ENCODE measurements at places on chromosomes 3 and 15.
A peak's percentile ranks its signal among the peaks of the same experiment; 100 is the strongest.

DNA sequence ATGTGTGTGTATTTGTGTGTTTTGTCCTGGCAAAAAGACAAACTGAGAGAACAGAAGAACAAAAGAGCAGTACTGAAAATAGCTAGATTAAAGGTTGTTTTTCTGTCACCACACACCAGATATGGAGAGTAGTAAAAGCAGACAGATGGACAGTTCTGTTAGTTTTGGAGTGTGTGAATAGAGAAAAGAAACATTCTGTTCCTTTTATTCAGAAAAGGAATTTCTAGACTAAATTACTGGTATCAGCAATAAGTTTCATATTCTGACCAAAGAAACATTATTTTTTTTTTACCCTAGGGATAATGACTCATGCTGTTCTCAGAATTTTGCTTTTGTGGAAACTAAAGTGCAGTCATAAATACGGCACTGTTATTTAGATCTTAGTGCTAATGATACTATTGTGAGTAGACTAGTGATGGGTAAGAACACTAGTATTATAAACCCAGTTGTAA is 32.9 kb downstream of the PIK3CA start:
- no peaks in the 10 kb centered on the region for H3K27me3 ChIP-seq
- H3K27ac ChIP-seq = no peak overlapping the region
- H3K4me3 ChIP-seq = no peak overlapping the region
- H3K36me3 ChIP-seq = no peaks in the 10 kb centered on the region
- H3K4me1 ChIP-seq = peaks cover 11% of the 10 kb centered on the region

GRCh38 chr15:64386291-64386690 is 1.3 kb upstream of the TRIP4 start:
- DNase-seq = no peak
- no peaks in the 10 kb centered on the region for H3K27me3 ChIP-seq
- peaks cover 19% of the 10 kb centered on the region for H3K4me1 ChIP-seq
- H3K4me3 ChIP-seq = no peak overlapping the region
- peaks cover 4% of the 10 kb centered on the region for H3K36me3 ChIP-seq

DNA sequence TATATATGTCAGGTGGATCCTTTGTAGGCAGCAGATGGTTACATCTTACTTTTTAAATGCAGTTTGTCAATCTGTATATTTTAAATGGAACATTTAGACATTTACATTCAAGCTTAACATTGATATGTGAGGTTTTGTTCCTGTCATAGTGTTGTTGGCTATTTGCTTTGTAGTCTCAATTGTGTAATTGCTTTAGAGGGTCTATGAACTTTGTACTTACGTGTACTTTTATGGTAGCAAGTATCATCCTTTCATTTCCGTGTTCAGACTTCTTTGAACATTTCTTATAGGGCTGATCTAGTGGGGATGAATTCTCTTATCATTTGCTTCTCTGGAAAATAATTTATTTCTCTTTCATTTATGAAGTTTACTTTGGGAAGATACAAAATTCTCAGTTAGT is 656.0 kb downstream of the OTOL1 start:
- no peaks in the 10 kb centered on the region for H3K4me1 ChIP-seq
- no peak overlapping the region for H3K4me3 ChIP-seq
- no peaks in the 10 kb centered on the region for H3K36me3 ChIP-seq
- no peak for DNase-seq
- no peak overlapping the region for H3K27ac ChIP-seq

DNA sequence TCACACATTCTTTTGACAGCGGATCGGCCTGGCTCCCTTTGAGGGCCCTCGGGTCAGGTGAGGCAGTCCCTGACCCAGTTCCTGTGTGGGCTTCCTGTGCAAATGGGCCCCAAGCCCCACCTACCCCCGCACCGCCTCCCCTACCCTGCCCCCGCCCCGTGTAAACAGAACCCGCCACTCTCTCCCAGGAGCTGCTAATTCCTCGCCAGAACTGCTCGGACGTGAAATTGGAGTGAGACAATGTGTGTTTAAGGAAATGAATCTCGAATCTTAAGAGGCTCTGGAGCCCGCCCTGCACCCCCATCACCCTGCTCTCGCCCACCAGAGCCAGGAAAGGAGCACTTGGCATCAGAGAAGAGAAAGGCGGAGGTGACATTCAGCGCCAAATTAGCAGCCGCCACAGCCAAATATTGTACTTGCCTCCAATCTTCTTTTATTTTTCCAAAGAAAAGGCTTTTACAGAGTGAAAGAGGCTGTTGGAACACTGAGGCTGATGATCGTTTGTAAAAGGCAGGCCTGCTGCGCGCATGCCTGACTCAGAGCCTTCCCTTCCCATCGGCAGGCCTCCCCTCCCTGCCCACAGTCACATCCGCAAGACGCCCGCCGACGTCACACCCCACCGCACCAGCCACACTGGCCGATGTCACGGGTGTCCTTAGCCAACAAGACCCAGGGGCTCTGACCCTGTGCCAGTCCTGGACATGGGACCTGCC is 53.1 kb downstream of the CACNA2D2 start:
- peak overlapping the region; percentile 91 for H3K27ac ChIP-seq
- peaks cover 16% of the 10 kb centered on the region for H3K4me1 ChIP-seq
- no peaks in the 10 kb centered on the region for H3K27me3 ChIP-seq
- peak overlapping the region; percentile 80 for H3K4me3 ChIP-seq

- H3K36me3 ChIP-seq = no peaks in the 10 kb centered on the region
- peaks cover 15% of the 10 kb centered on the region for H3K27me3 ChIP-seq
- no peak overlapping the region for H3K27ac ChIP-seq
- DNase-seq = no peak
- H3K4me1 ChIP-seq = no peaks in the 10 kb centered on the region
These were observed 305.6 kb upstream of the LRRFIP2 start for GRCh38 chr3:37479981-37480380.

DNA sequence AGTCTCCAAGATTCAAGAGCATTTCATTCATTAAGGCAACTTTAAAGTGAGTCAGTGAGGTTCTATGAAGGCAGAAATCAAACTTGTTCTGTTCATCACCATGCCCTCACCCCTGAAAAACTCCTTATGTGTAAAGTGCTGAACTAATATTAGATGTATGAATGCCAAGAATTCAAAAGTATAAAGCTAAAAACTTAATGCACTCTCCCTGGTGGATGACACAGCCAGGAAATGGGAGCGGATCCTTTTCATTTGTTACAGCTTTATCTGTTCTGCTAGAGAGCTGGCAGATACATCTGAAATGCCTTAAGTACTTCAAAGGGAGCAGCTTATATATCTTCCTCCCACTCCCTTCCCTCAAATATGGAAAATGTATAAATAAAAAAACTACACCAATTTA is 8.2 kb downstream of the TXNRD3 start:
- no peaks in the 10 kb centered on the region for H3K36me3 ChIP-seq
- H3K4me1 ChIP-seq = no peaks in the 10 kb centered on the region
- H3K4me3 ChIP-seq = no peak overlapping the region
- no peak overlapping the region for H3K27ac ChIP-seq
- H3K27me3 ChIP-seq = peaks cover 18% of the 10 kb centered on the region
- no peak for DNase-seq

DNA sequence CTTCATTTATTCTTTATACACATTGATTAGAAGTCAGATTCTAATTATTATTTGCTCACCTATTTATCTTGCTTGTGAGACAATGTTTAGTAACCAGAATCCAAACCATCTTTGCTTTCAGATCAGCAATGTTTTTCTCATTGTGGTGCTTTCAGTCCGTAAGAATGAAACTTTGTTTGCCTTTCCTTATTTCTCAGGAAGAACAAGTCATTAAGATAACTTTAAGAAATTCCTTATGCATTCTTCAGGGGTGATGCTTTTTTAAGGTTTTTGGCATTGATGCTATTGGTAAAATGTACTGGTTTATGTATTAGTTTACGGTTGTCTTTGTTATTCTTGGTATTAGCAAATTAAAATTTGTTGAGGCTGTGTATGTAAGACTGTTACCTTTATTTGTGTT is 120.8 kb upstream of the POU1F1 start:
- no peaks in the 10 kb centered on the region for H3K36me3 ChIP-seq
- H3K4me3 ChIP-seq = no peak overlapping the region
- H3K4me1 ChIP-seq = no peaks in the 10 kb centered on the region
- no peak for DNase-seq

GRCh38 chr3:143287403-143287802 is 167.8 kb downstream of the CHST2 start:
- no peaks in the 10 kb centered on the region for H3K36me3 ChIP-seq
- no peak for DNase-seq
- no peaks in the 10 kb centered on the region for H3K27me3 ChIP-seq
- H3K4me1 ChIP-seq = peaks cover 2% of the 10 kb centered on the region

GRCh38 chr3:14772533-14773138 is 46.1 kb upstream of the FGD5 start:
- no peak overlapping the region for H3K27ac ChIP-seq
- no peaks in the 10 kb centered on the region for H3K36me3 ChIP-seq
- H3K27me3 ChIP-seq = no peaks in the 10 kb centered on the region
- H3K4me3 ChIP-seq = no peak overlapping the region

DNA sequence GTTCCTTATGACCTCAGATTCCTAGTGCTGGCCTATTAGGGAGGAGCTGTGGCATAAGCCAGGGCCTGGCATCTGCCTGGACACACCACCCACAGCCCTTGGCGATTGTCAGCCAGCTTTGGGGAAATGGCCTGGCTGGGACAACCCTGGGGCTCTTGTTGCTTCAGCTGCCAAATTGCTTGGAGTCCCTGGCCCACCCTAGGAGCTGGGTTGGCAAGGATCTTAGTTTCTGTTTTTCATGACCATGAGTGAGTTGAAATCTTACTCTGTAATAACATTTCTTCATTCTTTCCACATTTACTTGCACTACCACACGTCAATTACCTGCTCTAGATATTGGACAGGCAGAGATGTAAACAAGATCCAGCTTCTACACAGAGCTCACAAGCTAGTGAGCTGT is 1.9 kb upstream of the MYZAP start:
- no peak overlapping the region for H3K4me3 ChIP-seq
- H3K4me1 ChIP-seq = peaks cover 17% of the 10 kb centered on the region
- H3K27ac ChIP-seq = no peak overlapping the region
- H3K36me3 ChIP-seq = no peaks in the 10 kb centered on the region

DNA sequence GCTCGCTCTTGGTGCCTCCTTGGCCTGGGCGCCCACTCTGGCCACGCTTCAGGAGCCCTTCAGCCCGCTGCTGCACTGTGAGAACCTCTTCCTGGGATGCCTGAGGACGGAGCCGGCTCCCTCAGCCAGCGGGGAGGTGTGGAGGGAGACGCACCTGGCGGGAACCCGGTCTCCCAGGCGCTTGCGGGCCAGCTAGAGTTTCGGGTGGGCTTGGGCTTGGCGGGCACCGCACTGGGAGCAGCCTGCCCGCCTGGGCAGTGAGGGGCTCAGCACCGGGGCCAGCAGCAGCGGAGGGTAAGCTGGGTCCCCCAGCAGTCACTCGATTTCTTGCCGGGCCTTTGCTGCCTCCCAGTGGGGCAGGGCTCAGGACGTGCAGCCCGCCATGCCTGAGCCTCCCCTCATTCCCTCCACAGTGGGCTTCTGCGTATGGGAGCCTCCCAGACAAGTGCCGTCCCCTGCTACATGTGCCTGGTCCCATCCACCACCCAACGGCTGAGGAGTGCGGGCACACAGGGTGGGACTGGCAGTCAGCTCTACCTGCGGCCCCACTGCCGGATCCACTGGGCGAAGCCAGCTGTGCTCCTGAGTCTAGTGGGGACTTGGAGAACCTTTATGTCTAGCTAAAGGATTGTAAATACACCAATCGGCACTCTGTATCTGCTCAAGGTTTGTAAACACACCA is 708.7 kb downstream of the VGLL3 start:
- H3K4me1 ChIP-seq = no peaks in the 10 kb centered on the region
- no peak for DNase-seq
- no peaks in the 10 kb centered on the region for H3K36me3 ChIP-seq
- no peak overlapping the region for H3K4me3 ChIP-seq

- H3K27ac ChIP-seq = no peak overlapping the region
- no peaks in the 10 kb centered on the region for H3K27me3 ChIP-seq
- H3K4me1 ChIP-seq = no peaks in the 10 kb centered on the region
- no peaks in the 10 kb centered on the region for H3K36me3 ChIP-seq
- no peak for DNase-seq
- no peak overlapping the region for H3K4me3 ChIP-seq
These were observed 479.1 kb upstream of the ZNF717 start for GRCh38 chr3:76264496-76264895.

- H3K27me3 ChIP-seq = peaks cover 2% of the 10 kb centered on the region
- H3K36me3 ChIP-seq = no peaks in the 10 kb centered on the region
- H3K4me1 ChIP-seq = no peaks in the 10 kb centered on the region
- no peak for DNase-seq
- no peak overlapping the region for H3K27ac ChIP-seq
- no peak overlapping the region for H3K4me3 ChIP-seq
These were observed 164.5 kb downstream of the PTPRG start for GRCh38 chr3:61725851-61726333.

GRCh38 chr3:18379647-18380046 is 45.5 kb downstream of the SATB1 start:
- H3K4me3 ChIP-seq = no peak overlapping the region
- peaks cover 47% of the 10 kb centered on the region for H3K4me1 ChIP-seq
- H3K27me3 ChIP-seq = no peaks in the 10 kb centered on the region
- peak overlapping the region; percentile 69 for H3K27ac ChIP-seq
- peaks cover 79% of the 10 kb centered on the region for H3K36me3 ChIP-seq

DNA sequence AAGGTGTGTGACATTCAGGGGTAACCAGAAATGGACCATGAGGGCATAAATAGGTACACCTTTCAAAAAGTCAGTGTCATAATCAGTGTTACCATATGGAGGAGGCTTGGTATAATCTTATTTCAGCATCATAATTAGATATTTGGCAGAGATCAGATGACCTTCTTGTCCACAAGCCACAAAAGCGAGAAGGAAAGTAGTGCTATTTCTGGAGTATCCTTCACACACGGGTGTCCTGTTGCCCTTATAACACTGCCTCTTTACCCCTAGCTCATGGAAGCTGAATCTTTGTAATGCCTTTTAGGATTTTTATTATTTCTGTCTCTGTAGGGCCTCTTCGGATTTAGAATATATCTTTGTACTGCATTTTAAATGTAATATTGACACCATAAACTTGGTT is 132.8 kb downstream of the LRIG1 start:
- H3K4me1 ChIP-seq = no peaks in the 10 kb centered on the region
- H3K27ac ChIP-seq = no peak overlapping the region
- H3K36me3 ChIP-seq = peaks cover 3% of the 10 kb centered on the region
- H3K4me3 ChIP-seq = no peak overlapping the region
- H3K27me3 ChIP-seq = no peaks in the 10 kb centered on the region

GRCh38 chr3:194488055-194488742 is 1.4 kb upstream of the ATP13A3 start:
- H3K27me3 ChIP-seq = no peaks in the 10 kb centered on the region
- H3K27ac ChIP-seq = peak overlapping the region; percentile 84
- peak; percentile 77 for DNase-seq
- peak overlapping the region; percentile 79 for H3K4me3 ChIP-seq
- H3K36me3 ChIP-seq = peaks cover 37% of the 10 kb centered on the region
